Muscle of leg (tissue), 16 donors: ENCODE measurements at places on chromosomes 12 and 14.

GRCh38 chr12:124608450-124608870 is 41.0 kb upstream of the NCOR2 start:
- DNase-seq, result no peak

DNA sequence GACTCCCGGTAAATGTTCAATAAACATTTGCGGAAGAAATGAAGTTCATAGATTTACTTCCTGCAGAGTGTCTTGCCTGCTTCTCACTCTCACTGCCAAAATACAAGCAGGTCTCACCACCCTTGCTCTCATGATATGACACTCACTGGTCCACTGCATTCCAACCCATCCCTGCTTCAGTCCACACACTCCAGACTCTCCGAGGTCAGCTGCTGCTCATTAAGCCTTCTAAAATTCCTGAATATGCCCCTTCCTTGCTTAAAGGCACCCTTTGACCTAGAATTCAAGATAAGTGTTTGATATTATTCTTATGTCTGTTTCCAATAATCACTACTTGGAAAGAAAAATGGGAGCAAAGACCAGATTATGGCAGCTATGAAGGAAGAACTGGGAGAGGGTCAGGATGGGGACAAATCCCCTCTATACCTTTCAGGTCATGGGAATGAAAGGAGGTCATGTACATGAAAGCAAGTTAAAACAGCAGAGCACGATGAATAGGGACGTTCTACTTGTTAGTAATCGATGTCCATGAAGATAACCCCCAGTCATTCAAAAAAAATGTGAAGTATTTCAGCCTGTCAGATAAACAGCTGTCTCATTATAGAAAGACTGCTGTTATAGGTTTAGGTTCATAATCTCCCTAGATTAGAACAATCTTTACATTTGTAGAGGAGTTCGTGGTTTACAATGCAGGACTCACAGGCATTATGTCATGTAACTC is 10.5 kb upstream of the NID2 start:
- DNase-seq, result no peak

- no peak for DNase-seq
Observed at GRCh38 chr14:64447876-64448670, 17.2 kb upstream of the AKAP5 start.

DNA sequence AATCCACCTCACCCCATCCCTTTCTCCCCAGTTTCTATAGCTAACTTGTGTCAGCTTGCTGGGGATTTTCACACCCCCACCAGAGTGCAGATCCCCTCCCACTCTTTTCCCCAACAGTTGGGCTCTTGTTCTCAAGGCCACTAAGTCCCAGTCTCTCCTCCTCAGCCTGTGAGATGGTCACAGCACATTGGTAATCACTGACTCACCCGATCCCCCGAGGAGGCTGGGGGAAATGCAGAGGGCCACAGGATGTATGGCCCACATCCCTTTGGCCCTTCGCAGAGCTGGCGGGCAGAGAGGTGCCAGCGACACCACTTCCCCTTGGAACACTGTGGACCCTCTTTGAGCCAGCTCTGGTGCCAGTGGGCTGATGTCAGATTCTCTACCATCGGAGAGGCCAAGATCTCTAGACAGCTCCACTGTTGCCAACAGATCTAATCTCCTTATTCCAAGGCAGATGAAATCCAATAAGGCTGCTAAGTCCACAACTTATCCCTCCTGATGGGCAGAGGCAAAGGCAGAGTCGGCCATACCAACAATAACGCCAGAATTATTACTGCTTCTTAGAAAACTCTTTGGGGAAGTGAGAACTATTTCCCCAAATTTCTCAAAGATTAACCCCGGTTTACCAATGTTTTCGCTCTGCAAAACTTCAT is 1.6 kb downstream of the FMNL3 start:
- DNase-seq, result peak; percentile 54

GRCh38 chr14:68574461-68574860 is 218.4 kb downstream of the ZFP36L1 start:
- DNase-seq, result peak; percentile 47

GRCh38 chr12:130880411-130880885 is 8.6 kb downstream of the RAN start:
- no peak for DNase-seq

GRCh38 chr12:104215638-104216297 is at the start of gene TXNRD1:
TXNRD1 (plus strand) TSS chr12:104215779; CDS start chr12:104215803, 24 bp downstream.
- DNase-seq, result peak; percentile 87

GRCh38 chr14:105492031-105492970 is 1.3 kb downstream of the TEDC1 start:
- DNase-seq, result no peak

- DNase-seq, result no peak
Observed at GRCh38 chr14:40463886-40464285, 1031.7 kb upstream of the FBXO33 start.

GRCh38 chr12:87883806-87884205 is 145.4 kb downstream of the C12orf50 start:
- DNase-seq, result no peak

DNA sequence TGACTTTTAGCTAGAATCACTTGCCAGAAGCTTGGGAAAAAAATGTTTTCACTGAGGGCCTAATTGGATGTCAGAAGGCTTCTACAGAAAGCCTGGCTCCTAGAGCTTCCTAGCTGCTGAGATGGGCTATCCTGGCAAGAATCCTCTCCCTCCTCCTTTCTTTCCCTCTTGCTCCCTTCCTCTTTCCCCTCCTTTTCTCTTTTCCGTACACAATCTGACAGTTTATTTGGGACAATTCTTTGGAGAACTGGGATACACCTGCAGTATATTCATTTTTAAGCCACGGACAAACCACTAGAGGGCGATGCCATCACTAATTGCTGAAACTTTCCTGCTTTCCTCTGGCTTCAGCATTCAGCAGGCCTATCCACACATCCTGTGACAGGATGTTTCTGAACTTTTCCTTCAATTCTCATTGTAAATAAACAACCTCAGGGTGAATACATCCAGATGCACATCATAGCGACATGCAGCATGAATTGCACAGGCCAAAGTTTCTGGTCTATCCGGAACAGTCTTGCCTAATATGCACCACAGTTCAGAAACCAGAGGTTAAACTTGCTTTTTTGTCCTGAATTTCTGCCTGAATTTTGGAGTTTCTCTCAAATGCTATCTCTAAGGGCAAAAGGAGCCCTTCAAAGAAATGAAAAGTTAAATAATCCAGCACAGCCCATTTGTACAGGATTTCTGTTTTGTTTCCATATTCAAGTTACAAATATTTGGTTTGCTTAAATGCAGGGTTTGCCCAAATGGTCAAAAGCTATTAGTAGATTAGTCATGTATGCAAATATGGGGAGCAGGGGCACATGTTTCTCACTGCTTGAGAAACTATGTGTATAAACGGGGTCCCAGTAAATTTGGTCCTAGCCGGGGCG is 142.8 kb downstream of the PAWR start:
- DNase-seq, result peak; percentile 73

DNA sequence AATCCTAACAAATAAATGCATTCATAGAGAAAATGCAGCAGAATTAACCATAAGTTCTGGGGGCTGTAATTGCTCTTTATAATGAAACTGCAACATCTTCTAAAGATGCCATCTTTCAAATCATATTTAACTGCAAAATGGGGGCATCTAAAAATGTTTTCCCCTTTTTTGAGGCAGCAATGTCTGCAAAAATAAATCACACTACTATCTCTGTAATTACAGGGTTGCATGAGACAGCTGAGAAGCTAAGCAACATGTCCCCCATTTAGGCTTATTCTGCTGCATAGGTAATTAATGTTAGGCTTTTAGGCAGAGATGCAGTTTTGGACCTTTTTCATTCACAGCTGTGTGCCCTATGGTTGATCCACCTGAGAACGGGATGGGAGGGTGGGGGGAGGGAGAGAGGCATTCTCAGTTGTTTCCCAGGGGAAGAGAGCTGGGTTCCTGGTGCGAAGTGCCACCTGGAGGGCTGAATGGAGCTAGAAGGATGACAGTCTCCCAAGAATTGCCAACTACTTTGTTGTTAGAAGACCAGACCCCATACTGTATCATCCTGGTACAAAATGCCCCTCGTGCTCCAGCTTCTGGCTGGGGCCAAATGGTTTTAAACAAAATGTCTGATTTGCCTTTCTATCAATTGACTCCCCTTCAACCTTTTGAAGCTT is 154.2 kb downstream of the APAF1 start:
- DNase-seq, result no peak

DNA sequence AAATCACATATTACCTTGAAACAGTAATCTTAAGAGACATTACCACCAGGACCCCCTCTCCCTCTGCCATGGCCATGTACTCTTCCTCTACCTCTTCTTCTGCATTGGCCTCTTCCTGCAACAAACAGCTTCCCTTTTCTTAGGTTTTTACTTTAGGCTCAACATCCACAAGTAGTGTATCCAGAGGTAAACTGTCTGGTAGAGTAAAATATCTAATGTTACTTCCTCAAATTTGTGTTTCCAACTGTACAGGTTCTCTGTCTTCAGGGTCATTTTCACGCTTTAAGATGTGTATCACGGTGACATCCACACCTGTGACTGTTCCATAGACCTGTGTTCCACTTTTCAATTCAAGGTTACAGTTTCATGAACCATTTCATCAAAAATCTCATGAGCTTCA is 13.4 kb downstream of the CDK17 start:
- no peak for DNase-seq

DNA sequence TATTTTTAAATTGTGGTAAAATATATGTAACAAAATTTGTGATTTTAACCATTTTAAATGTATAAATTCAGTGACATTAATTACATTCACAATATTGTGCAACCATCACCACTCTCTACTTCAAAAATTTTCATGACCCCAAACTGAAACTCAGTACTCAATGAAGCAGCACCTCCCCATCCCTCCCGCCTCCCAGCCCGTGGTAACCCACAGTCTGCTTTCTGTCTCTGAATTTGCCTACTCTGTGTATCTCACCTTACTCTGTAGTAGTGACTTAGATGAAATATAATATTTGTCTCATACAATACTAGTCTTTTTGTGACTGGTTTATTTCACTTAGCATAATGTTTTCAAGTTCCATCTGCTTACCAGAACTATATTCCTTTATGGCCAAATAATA is 36.2 kb downstream of the EML1 start:
- no peak for DNase-seq

- DNase-seq, result no peak
Observed at GRCh38 chr12:4653257-4653656, 4.3 kb downstream of the NDUFA9 start.

DNA sequence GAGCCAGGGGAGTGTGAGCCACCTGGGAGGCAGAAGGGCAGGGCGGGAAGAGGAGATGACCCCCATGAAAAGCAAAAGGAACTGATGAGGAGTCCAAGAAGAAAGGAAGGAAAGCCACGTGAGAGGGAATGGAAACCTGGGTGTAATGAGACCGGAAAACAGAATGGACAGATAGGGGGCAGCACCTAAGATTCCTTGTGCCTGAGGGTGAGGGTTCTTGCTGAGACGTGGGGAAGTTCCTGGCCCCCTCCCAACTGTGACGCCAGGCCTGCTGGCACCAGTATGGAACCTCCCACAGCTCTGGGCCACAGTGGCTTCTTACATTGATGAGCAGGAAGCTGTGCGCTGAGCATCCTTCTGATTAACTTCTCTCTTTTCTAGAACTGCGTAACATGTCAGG is 30.8 kb downstream of the TTC7B start:
- peak; percentile 46 for DNase-seq
